ENCODE measurements at places on chromosomes 7 and 10. TPM values are rescaled to one million over a fixed set of nuclear protein-coding genes. Genes with fewer than 3 reads are reported as not detected.

HMX2 gene
- not detected for total RNA-seq

CPXM2 gene
- total RNA-seq, result 43.8 TPM

PTPN20 gene
- 0.33 TPM for total RNA-seq

KIF20B gene
- total RNA-seq, result 3.3 TPM

HOXA5 gene
- total RNA-seq, result 16.7 TPM

Measured in smooth muscle cell of trachea (primary cell).